Renal pelvis (tissue), 12 donors: ENCODE measurements at places on chromosomes 6 and 20.

GRCh38 chr6:87623248-87623647 lies 33.3 kb downstream of the ORC3 start:
- no peak for DNase-seq

DNA sequence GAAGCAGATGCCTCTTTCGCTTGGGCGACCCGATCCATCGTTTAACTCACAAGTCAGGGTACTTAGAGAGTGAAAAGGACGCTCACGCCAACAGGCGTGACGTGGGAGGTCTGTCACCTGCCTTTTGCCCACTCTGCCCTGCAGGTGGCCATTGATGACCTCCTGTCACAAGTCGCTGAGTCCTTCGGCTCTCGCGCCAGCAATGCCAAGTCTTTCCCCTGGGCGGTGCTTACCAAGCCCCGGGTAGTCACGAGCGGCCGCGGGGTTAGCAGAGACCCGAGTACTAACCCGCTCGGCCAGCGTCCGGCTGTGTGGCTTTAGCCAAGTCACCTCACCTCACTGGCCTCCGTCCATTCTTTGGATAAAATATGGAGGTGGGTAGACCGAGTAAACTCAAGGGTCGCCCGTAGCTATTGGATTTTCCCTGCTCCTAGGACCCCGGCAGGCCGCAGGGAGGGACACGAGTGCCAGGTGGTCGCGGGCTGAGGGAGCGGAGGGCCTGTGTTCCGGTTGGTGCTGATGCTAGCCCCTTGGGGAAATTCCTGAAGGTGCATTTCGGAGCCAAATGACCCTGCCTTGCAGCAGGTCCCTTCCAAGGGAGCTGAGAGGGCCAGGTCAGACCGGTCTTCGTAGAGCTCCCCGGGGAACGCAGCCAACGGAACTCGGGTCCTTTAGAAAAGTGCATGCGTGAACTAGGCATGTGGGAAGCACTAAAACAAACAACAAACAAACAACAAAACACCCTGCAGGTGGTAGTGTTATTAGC lies 668 bp downstream of the PKIB start:
- DNase-seq = peak; percentile 37

DNA sequence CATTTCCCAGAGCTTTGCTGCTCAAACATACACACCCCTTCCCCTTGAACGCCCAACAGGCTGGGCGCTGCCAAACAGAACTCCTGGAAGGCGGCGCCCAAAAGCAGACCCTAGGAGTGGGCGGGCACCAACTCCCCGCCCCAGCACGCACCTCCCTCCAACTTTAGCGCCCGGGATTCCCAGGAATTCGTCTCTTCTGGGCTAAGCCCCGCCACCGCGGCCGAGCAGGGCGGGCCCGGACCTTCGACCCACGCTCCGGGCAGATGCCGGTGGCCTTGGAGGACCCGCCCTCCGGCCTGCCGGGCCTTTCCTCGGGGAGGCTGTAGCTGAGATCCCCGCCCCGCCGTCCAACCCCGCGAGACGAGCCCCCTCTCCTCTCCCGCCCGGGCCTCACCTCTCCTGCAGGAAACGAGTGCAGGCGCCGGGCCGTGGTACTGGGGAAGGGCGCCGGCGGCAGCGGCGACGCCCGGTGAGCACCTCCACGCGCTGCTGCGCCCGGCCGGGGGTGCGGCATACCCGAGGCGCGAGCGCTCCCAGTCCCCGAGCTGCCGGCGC lies 659 bp downstream of the MCUR1 start:
- DNase-seq = peak; percentile 85

DNA sequence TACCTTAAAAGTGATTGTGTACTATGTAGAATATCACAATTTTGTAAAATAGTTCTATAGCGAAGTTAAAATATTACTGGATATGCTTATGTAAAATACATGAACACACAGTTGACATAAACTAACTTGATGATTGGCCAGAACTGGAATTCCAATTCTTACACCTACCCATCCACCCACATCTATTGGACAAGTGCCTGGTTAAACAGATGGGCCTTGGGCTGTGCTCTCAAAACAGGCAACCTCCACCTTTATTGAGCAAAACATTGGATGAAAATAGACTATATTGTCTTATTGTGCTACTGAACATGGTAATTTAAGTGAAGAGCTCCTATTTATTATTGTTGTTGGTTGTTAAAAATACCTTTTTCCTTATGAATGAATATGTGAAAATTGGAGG lies 154.0 kb upstream of the FLRT3 start:
- no peak for DNase-seq

GRCh38 chr6:169979873-169980432 lies 228.5 kb downstream of the ERMARD start:
- no peak for DNase-seq

DNA sequence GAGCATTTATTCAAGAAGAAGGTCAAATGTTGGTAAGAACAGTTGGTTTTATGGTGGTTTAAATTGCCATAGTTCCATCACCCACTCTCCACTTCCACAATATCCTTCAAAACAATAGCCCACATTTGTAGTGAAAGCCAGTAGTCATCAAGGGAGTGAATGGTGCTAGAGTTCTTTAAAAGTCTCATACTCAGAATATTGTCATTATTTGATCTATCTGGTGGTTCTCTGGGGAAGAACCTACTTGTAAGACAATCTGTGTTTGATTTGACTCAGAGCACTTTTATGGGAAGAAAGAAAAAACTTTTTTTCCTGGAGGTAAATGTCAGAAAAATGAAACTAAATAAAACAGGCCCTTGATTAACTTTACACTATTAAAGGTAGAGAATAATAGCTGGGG lies 893.8 kb downstream of the QKI start:
- no peak for DNase-seq

DNA sequence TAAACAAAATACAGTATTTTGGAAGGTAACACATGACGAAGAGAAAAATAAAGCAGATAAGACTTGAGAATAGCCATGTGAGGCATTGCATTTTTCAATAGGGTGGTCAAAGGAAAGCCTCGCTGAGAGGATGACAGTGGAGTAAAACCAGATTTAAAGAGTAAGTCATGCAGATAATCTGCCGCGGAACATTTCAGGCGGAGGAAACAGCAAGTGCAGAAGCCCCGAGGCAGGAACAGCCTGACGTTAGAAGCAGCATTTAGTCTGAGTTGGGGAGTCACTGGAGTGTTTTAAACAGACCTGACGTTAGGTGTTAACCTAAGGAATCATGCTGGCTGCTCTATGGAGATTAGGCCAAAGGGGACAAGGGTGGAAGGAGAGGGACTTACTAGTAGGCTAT lies 65.0 kb upstream of the VSTM2L start:
- no peak for DNase-seq

- no peak for DNase-seq
These were observed 289.9 kb upstream of the RUNX2 start for GRCh38 chr6:45038226-45038625.

GRCh38 chr6:10082385-10082784 lies 332.5 kb downstream of the TFAP2A start:
- DNase-seq = no peak

GRCh38 chr20:21519136-21519584 lies 5.3 kb upstream of the NKX2-2 start:
- DNase-seq = no peak

DNA sequence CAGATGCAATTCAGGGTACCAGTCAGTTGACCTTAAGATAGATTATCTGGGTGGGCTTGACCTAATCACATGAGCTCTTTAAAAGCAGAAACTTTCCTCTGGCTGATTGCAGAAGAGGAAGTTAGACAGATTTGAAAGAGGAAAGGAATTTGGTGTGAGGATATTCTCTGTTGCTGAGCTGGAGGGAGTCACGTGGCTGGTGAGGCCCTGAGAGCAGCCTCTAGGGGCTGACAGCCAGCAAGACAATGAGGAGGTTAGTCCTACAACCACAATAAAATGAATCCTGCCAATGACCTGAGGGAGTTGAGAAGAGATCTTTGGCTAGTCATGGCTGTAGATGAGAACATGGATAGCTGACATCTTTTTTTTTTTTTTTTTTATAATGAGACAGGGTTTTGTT lies 87.0 kb upstream of the B3GAT2 start:
- DNase-seq = no peak

DNA sequence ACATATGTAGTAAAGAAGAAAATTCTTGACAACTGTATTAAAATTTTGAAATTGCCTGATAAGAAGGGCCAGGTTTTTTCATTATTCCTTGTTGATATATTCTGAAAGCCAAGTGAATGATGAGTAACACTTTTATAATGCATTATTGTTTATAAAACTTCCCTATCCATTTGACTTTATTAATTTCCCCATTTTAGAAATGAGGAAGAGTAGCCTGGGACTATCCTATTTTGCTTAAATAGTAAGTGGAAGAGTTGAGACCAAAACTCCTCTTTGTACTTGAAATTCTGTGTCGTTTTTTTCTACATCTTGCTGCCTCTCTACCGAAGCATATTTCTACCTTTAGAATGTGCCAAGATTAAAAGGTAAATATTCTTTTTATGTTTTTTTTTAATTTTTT lies 39.7 kb downstream of the TRMT11 start:
- no peak for DNase-seq

DNA sequence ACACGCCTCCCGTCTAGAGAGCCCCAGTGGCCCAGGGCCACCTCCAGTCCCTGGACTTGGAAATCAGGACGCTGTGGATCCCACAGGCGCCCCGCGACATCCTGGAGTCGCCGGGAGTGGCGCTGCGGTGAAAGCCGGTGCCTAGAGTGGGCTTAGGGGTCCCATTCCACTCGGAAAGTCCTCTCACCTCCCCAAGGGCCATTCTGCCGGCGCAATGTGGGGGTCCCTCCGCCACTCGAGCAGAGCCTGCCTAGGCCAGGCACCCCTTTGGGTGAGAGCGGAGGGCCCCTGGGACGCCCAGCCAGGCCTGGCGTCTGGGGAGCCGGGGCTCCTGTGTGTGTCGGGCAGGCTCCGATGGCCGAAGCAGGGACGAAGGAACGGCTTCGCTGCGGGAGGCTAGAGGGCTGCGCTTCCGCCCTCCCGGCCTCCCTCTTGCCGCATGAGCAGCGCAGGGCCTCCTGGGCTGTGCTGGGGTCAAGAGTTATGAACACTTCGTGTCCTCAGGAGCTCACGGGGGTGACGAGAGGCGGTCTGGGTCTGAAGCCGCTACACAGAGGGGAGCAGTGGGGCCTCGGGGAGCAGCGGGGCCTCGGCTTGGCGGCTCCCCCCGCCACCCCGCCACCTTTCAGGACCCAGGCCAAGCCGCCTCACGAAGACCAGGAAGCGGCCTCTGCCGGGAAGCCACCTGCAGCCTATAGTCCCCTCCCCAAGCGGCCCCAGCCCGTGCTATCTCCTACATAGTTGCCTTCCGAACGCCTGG lies 13.6 kb downstream of the POU3F2 start:
- DNase-seq = no peak

- no peak for DNase-seq
These were observed 78.4 kb downstream of the NOL4L start for GRCh38 chr20:32506721-32507120.

DNA sequence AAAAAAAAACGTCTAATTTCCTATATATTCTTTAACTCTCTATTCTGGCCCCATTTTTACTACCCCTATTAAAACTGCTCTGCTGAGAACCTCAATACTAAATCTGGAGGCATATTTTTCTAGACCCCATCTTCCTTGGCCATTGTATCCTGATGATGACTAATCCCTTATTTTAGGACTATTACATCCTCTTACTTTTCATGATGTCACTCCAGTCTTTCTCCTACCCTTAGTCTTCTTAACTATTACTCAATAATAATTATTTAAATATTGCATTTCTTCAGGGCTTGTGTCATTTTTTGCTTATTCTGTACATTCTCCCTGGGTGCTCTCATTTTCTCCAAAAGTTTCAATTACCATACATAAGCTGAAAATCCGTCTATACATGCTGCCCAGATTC lies 6.4 kb downstream of the FBXO30 start:
- no peak for DNase-seq

DNA sequence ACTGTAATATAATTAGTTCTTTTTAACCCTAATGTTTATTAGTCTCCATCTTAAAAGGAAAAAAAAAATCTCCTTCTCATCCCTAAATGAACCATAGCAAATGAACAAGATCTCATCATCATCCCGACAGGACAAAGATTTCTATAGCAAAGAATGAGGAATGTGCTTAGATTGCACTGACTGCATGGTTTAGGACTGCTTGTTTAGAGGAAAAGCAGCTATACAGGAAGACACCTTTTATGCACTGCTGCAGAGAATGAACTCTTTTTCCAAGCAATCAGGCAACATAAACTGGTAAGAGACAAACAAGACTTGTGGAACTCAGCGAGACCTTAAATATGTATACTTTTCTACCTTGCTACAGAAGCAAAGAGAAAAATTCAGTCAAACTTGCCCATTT lies 26.8 kb downstream of the CSNK2A1 start:
- no peak for DNase-seq

GRCh38 chr6:166559211-166559610 lies 27.3 kb downstream of the RAMACL start:
- DNase-seq = no peak

DNA sequence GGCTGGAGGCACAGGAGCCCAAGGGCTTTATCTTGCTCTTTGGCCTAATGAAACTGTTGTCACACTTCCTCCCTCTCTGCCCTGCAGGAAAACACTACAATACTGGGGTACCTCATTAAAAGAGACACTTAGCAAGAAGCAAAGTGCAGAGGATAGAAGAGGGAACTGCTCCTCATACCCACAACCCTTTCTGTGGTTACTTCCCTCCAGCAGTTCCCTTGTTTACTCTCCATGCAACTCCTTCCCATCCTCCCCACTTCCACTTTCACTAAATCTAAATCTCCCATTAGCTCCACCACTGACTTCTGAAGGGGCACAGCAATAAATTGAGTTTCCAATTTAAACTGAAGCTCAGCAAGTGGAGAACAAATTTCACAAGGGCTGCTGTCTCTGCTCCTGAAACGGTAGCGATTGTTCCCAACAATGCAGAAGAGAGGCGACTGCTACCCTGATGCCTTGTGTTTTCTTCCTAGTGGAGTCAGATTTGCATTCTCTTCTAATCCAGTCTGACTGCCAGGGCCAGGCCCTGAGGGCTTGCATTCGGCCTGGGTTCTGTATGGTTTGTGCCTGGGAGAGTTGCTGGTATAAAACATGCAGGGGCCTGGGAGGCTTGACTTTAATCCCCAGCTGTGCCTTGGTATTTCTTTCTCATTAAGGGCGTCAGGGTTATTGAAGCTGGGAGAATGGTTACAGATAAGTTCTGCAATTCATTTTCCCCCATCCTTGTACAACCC lies 454.7 kb downstream of the TFAP2B start:
- DNase-seq = no peak

- DNase-seq = no peak
These were observed 591 bp upstream of the DCBLD1 start for GRCh38 chr6:117481926-117482239.

GRCh38 chr20:20743511-20744169 lies 31.2 kb upstream of the RALGAPA2 start:
- peak; percentile 43 for DNase-seq

DNA sequence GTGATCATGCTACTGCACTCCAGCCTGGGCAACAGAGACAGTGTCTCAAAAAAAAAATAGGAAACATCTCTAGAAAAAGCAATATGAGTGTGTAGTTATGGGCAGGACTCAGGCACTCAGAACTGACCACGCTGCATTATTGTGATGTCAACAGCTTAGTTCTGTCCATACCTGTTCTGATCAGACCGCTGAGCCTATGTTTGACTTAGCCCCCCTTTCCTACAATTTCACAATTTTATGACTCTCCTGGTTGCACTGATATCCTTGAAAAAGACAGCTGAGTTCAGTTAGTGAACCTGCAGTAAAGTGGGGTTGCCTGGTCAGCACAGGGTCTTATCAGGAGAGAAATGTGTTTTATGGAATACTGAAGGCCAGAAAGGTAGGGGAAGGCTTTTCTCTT lies 37.8 kb upstream of the PRDM1 start:
- no peak for DNase-seq
